ENCODE measurements at places on chromosomes 12 and 14.

DNA sequence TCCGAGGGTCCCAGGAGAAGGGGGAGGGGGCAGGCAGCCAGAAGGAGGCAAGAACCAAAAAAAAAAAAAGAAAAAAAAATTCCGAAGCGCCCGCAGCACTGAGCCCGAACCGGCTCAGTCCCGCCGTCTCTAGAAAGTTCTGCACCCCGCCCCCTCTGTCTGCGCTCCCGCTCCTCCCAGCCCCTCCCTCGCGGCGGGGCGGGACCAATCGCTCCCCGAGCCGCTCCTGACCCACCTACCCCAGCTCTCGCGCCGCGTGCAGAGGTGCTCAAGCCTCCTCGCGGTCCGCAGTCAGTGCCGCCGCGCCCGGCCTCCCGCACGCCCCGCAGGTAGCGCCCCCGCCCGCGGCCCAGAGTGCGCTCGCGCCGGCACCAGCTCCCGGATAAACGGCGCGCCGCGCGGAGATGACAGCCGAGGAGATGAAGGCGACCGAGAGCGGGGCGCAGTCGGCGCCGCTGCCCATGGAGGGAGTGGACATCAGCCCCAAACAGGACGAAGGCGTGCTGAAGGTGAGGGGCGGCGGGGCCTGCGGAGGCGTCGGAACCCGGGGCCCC, at the start of gene FKBP4:
FKBP4 (plus strand) TSS at position 235 of the 554 bp plus-strand sequence; CDS start at position 405, 170 bp downstream.
- DNase-seq = peak; percentile 94

- DNase-seq = no peak
These were observed 126.1 kb downstream of the SMOC1 start for GRCh38 chr14:70005281-70005805.

- no peak for DNase-seq
These were observed 124.2 kb downstream of the TTC7B start for GRCh38 chr14:90692061-90692460.

- DNase-seq = no peak
These were observed 7.4 kb downstream of the CIT start for GRCh38 chr12:119869720-119870119.

- no peak for DNase-seq
These were observed 40.1 kb upstream of the DUSP6 start for GRCh38 chr12:89392391-89392790.

DNA sequence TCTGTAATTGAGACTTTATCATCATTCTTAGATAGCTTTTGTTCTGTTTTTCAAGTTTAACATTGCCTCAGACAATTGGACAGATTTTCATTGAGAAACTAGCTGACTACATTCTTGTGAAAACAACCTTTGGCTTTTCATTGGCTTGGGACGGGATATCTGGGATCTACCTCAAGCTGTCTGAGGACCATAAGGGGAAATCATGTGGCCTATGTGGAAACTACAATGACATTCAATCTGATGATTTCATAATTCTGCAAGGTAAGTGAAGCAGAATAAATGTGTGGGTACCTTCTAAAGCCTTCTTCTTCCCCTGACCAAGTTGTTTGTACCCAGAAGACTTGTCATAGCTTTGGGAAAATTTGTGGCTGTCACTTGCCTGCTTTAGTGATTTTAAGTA, 133.5 kb downstream of the OTOGL start:
- no peak for DNase-seq

GRCh38 chr14:74848768-74849167, 27.2 kb downstream of the PROX2 start:
- DNase-seq = no peak

Data from GM18507 (cell line).